ENCODE measurements at places on chromosomes 5 and 9. TPM values are rescaled to one million over a fixed set of nuclear protein-coding genes. Genes with fewer than 3 reads are reported as not detected.

DNA sequence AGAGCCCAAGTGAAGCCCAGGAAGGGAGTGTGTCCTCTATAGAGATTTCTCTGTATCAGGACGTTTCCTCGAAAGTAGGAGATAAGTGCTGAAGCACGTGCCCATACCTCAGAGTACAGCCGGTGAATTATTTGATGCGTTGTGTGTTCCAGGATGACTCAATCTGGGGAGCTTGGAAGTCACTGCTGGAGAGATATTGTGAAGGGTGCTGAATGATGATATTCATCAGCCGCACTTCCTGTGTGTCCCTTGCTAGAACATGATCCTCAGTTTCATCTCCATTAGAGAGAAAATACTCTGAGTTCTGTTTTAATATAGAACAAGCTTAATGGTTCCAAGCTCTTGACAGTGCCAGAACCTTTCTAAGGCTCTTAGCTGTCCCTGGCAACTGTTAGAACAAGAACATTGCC is 402.3 kb upstream of the ADAMTSL1 start:
- DNase-seq: no peak

Gene ORM2
- total RNA-seq: not detected

DNA sequence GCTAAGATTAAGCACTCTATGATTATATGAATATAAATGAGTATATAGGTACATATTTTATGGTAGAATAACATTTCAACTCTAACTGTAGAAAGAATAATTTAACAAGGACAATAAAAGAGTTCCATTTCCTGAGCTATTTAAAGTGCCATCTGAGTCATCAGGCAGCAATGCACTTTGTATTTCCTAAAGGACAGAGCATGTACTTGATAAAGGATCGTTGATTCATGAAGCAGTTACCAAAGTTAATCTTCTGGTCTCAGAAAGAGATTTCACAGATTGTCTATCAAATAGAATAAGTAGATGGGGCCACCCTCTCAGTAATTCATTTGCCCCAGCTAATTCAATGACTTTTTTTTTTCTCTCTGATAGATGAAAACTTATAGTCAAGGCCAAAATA is 747.8 kb downstream of the CDH18 start:
- no peak for DNase-seq

GRCh38 chr5:6660688-6661087 is 27.4 kb downstream of the SRD5A1 start:
- no peak for DNase-seq

DNA sequence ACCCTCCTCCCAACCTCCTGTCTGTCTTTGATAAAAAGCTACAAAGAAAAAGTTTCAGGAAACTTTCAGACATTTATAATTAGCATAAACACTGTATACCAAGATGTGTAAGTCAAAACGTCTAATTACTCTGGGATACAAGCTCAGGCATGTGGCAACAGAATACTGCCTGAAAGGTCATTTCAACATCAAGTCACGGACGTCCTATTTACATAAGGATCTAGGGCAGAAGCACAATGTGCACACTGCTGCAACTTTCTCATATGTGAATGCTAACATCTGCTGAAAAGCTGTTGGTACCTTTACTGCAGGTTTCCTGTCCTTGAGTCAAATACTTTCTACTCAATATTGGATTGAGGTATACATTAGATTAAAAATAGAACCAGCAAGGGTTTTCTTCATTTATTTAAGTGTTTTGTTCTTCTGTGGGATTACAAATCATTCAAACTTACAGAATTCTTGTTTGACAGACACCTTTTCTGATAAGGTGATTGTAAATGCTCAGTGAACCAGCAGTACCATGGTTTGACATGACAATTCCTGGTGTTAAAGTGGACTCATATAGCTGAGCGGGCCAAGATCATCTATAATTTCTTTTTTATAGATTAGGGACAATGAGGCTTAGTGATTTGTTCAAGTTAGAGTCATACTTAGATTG is 36.8 kb downstream of the ELL2 start:
- DNase-seq: no peak

GRCh38 chr5:53323511-53323910 is 156.9 kb upstream of the FST start:
- DNase-seq: no peak

Gene CORO2A
- 9.9 TPM for total RNA-seq

GRCh38 chr5:142248853-142249462 is 75.9 kb downstream of the SPRY4 start:
- no peak for DNase-seq

- DNase-seq: no peak
Observed at GRCh38 chr9:91773156-91773555, 176.9 kb downstream of the ROR2 start.

- no peak for DNase-seq
Observed at GRCh38 chr5:72369711-72370110, 49.5 kb downstream of the PTCD2 start.

GRCh38 chr5:43041110-43041668 is 1.1 kb upstream of the ANXA2R start:
- peak; percentile 55 for DNase-seq

Measured in activated CD4-positive, alpha-beta memory T cell treated with anti-CD3 and anti-CD28 coated beads for 36 hours (primary cell).